ENCODE measurements at places on chromosomes 13 and 19.

DNA sequence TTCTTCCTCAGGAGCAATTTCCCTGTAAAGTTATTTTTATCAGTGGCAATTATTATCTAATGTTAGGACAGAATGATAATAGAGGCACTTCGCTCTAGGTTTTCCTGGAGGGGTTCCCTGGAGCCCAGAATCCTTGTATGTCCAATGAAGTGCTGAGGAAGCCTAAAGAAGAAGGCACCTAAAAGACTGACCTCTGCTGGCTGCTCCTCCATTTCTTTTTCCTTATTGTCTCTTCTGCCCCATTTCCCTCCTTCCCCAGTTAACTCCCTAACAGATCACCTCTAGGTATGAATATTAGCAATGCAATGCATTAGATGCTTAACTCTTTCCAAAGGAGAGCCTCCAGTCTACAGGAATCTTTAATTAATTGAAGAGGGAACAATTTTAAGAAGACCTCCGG is 985.4 kb downstream of the DIAPH3 start:
- DNase-seq, result no peak

- no peak for DNase-seq
Measured at GRCh38 chr19:6362351-6362801, 1.0 kb downstream of the CLPP start.

DNA sequence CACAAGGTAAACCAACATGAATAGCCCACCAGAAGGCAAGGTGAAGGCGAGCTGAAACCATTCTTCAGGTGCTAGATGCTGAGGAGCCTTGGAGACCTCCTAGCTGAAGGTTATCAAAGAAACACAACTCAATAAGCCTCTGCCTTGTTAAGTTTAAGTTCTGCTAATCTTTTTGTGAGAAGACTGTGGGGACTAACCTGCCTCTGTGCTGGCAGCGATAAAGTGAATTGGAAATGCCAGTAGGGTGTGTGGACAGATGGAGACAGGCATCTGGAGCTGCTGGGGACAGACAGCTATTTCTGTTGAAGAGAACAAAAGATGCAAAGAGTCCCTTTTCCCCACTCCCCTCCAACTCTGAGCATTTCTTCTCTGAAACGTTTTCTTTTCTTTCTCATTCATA is 33.5 kb upstream of the FLT1 start:
- no peak for DNase-seq

DNA sequence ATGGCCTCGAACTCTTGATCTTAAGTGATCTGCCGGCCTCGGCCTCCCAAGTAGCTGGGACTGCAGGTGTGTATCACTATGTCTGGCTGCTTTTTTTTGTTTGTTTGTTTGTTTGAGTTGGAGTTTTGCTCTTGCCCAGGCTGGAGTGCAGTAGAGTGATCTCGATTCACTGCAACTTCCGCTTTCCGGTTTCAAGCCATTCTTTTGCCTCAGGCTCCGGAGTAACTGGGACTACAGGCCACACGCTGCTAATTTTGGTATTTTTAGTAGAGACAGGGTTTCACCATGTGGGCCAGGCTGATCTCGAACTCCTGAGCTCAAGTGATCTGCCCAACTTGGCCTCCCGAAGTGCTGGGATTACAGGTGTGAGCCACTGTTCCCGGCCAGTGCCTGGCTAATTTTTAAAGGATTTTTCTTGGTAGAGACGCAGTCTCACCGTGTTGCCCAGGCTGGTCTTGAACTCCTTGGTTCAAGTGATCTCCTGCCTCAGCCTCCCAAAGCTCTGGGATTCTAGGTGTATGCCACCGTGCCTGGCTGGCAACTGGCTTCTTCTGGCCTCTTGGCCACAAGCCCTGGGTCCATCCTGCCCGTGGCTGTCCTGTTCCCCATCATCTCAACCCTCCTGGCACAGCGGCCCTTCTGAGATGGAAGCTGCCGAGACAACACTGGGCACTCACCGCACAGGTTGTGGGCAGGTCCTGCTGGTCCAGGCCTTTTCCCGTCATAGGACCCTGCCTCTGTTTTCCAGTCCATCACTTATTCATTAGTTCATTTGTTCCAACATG is 11.5 kb downstream of the TECR start:
- no peak for DNase-seq

DNA sequence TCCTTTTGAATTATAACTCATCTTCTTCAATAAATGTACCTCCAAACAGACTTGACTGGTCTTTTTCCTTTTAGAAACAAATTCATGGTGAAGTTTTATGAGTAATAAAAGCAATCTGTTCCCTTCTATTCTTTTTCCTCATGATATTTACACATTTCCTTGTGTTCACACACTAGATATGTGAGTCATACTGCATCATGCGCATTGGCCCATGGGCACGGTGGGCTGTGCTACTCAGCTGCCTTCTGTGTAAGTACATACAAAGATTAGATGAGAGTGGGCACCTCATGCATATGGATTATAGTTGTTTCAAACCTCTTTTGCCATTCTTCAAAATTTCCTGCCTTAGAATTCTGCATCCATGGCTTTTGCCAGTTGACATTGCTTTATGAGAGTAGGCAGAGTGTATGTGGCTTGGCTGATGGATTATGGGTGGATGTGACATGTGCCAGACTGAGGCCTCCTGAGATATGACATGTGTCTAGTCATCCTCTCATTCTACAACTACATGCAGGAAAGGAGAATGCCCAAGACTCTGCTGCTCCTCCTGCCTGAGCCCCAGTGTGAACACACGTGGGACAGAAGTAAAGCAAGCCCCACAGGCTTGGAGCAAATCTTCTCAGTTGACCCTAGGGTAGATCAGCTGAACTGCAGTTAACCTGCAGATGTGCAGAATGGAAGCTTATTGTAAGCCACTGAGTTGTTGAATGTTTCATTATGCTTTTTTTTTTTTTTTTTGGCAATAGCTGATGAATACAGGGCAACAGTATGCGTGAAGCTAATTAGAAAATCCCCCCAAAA is 109.9 kb downstream of the RBM26 start:
- DNase-seq, result no peak
